ENCODE measurements at places on chromosomes 11 and 22.

GRCh38 chr11:14409891-14410290 is 50.9 kb upstream of the RRAS2 start:
- no peak for DNase-seq

DNA sequence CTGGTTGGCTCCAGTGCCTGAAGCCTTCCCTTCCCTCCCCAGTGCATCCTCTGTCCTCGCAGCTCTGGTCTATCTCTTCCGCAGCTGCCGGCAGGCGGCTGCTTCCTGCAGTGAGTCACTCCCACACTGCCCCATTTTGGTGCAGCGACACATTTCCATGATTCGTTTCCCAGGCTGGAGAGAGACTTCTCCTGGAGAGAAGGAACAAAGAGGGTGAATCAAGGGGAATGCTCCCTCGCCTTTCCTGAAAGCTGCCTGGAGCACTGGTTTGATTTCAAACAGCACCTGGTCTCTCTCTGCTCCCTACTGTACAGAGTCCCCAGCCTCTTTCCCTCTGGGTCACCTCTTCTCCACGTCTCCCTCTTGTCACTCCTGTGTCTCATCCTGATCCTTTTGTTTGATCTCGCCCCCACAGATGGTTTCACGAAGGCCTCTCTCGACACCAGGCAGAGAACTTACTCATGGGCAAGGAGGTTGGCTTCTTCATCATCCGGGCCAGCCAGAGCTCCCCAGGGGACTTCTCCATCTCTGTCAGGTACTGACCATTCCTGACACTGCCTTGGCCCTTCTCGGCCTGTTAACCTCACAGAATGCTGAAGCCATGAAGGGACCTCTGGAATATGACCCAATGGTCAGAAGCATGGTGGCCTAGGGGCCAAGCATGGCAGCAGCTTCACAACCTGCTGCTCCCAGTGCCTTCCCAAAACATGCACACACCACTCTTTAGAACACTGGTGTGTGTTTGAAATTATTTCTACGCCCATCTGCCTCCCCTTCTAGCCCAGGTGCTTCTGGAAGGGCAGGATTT is at the start of gene TMA7B:
Gene TMA7B (plus strand): TSS at position 758 of the 808 bp plus-strand sequence. CDS start 3,978 bp downstream, outside the sequence.
- DNase-seq: no peak

DNA sequence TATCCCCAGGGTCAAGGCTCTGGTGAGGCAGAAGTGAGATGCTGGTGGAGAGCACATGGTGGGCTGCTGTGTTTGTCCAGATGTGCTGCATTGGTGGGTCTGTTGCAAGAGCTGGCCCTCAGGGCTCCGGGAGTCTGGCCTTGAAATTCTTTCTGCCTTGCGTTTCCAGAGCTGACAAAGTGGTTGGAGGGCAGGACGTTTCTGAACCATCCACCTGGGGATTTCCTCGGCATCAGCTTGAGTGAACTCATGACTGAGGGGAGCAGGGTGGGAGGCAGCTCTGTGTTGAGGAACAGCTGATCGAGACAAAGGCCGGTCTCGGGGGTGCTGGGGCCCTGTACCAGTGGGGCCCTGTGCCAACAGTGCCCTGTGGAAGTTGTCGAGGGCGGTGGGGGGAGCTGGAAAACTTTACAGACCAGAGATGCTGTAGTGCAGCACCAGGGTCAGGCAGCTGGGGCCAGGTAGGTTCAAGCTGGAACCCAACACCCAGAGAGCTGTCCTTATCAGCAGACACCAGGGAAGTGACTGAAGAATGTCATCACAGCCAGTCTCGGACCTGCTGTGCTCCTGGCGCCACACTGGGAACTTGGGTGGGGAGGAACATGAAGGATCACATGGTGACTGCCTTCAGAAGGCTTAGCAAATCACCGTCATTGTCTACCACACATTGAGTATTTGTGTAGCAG is 4.9 kb downstream of the TSKU start:
- DNase-seq: no peak

DNA sequence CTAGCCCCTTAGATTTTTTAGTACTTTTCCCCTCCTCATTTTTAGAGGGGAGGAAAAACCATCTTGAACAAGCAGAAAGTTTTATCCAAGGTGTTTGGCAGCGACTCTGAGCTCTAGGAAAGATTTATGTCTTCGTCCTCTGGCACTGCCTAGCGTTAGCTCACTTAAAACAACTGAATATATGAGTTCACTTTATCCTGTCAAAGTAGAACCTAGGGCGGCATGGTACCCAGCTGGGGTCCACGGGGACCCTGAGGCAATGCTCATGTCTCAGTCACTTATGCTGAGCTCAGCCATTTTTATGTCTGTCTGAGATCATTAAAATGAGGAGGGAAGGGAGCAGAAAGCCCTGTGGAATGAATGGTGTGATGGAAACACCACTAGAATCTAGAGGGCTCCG is 14.2 kb upstream of the VSIG10L2 start:
- DNase-seq: no peak

DNA sequence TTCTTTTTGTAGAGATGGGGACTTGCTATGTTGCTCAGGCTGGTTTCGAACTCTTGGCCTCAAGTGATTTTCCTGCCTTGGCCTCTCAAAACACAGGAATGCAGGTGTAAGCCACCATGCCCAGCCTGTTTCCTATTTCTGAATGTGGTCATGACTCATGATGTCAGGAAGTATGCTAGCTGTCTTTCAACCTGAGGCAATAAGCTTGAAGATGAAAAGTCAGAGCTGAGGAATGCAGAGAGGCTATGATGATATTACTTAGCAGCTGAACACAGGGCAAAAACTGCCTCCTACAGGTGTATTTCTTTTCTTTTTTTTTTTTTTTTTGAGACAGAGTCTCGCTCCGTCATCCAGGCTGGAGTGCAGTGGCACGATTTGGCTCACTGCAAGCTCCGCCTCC is 9.0 kb upstream of the NUCB2 start:
- no peak for DNase-seq

All from stimulated activated CD4-positive, alpha-beta T cell treated with anti-CD3 and anti-CD28 coated beads, Interleukin-15, amount 100 ng/mL, for 1 hour (primary cell).